ENCODE measurements at places on chromosomes 16 and 17. TPM values are rescaled to one million over a fixed set of nuclear protein-coding genes. Genes with fewer than 3 reads are reported as not detected.

The KRT25 gene
- total RNA-seq = not detected

The MSRB1 gene
- 9.3 TPM for total RNA-seq

DNA sequence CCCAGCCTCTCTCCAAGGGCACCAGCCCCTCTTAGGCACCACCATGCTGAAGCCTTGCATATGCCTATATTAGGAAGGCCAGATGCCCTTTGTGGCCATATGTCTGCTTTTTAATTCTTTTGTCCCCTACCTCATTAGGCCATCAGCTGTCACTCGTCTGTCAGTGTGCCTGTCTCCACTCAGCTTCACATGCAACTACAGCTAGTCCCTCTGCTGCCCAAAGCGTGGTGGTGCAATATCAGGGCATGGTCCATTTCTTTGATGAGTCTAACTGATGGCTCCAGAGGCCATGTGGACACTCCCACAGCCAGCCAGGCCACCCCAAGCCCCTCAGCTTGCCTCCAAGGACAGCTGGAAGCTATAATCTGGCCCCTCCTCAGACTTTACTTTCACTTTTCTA, 36.3 kb downstream of the MYO18A start:
- no peak overlapping the region for H3K27ac ChIP-seq
- no peak overlapping the region for H3K4me3 ChIP-seq
- no peak for DNase-seq
- H3K27me3 ChIP-seq = no peaks in the 10 kb centered on the region
- H3K4me1 ChIP-seq = peaks cover 49% of the 10 kb centered on the region
- no peaks in the 10 kb centered on the region for H3K36me3 ChIP-seq

- DNase-seq = no peak
- H3K27ac ChIP-seq = no peak overlapping the region
- H3K27me3 ChIP-seq = no peaks in the 10 kb centered on the region
- no peak overlapping the region for H3K4me3 ChIP-seq
- H3K36me3 ChIP-seq = peaks cover 21% of the 10 kb centered on the region
Measured at GRCh38 chr16:28561557-28562187, 8.0 kb downstream of the SGF29 start.

- peaks cover 27% of the 10 kb centered on the region for H3K4me1 ChIP-seq
- DNase-seq = peak; percentile 46
- no peaks in the 10 kb centered on the region for H3K27me3 ChIP-seq
- H3K36me3 ChIP-seq = no peaks in the 10 kb centered on the region
- H3K27ac ChIP-seq = no peak within 1 kb of the TSS
- no peak within 1 kb of the TSS for H3K4me3 ChIP-seq
Measured at GRCh38 chr17:83079352-83079747, at the start of gene METRNL. Gene METRNL, plus strand, starts transcription at chr17:83079609. Its CDS starts 207 bp downstream, at chr17:83079816.

The IGSF6 gene
- 5.1 TPM for total RNA-seq

The NECAB2 gene
- total RNA-seq = not detected

GRCh38 chr17:77146246-77146632, 5.5 kb downstream of the SEC14L1 start:
- peaks cover 45% of the 10 kb centered on the region for H3K4me1 ChIP-seq
- no peaks in the 10 kb centered on the region for H3K36me3 ChIP-seq
- H3K27me3 ChIP-seq = no peaks in the 10 kb centered on the region
- H3K27ac ChIP-seq = no peak overlapping the region
- DNase-seq = no peak

The ELMO3 gene
- 10.1 TPM for total RNA-seq

The TSR3 gene
- 38.1 TPM for total RNA-seq

The DCTN5 gene
- total RNA-seq = 60.2 TPM

- H3K27me3 ChIP-seq = no peaks in the 10 kb centered on the region
- H3K4me1 ChIP-seq = no peaks in the 10 kb centered on the region
- no peak for DNase-seq
Measured at GRCh38 chr17:35738519-35739133, 7.2 kb downstream of the RASL10B start.

- H3K27ac ChIP-seq = peak overlapping the region; percentile 65
- H3K4me3 ChIP-seq = no peak overlapping the region
- no peaks in the 10 kb centered on the region for H3K27me3 ChIP-seq
- peaks cover 42% of the 10 kb centered on the region for H3K4me1 ChIP-seq
- peak; percentile 83 for DNase-seq
Measured at GRCh38 chr17:30332057-30332542, 1.8 kb downstream of the TMIGD1 start.

DNA sequence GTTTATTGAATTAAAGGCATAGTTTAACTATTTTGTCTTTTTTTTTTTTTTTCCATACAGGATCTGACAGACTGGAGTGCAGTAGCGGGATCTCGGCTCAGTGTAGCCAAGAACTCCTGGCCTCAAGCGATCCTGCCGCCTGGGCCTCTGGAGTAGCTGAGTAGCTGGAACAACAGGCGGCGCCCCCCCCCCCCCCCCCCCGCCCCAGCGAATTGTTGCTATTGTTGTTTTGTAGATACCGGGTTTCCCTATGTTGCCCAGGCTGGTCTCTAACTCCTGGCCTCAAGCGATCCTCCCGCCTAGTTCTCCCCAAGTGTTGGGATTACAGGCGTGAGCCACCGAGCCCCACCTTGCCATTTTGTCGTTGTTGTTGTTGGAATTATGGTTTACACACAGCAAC, 1.3 kb upstream of the CENPV start:
- H3K4me1 ChIP-seq = peaks cover 12% of the 10 kb centered on the region
- no peak overlapping the region for H3K27ac ChIP-seq
- H3K27me3 ChIP-seq = no peaks in the 10 kb centered on the region
- no peak for DNase-seq
- no peaks in the 10 kb centered on the region for H3K36me3 ChIP-seq
- no peak overlapping the region for H3K4me3 ChIP-seq

DNA sequence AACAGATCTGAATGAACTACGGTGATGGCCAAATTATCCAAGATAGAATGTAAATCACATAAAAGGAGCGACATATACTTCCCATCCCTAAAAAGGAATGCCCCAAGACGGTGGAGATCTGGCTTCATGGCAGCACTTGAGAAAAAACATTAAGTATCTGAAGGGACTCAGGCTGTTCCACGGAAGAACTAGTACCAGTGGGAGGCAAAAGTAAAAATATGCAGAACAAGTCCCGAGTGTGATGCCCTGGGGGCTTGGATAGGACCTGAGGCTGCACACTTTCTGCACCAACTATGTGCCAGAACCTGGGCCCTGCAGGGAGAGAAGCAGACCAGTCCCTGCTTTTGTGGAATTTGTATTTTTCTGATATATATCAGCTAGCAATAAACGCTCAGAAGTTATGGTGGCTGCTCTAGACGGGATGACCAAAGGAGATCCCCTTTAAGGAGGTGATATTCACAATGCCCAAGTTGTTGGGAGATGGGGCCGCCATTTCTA, 539 bp upstream of the CKLF start:
- peak overlapping the region; percentile 76 for H3K4me3 ChIP-seq
- H3K36me3 ChIP-seq = no peaks in the 10 kb centered on the region
- DNase-seq = no peak
- peak overlapping the region; percentile 72 for H3K27ac ChIP-seq
- H3K27me3 ChIP-seq = no peaks in the 10 kb centered on the region

DNA sequence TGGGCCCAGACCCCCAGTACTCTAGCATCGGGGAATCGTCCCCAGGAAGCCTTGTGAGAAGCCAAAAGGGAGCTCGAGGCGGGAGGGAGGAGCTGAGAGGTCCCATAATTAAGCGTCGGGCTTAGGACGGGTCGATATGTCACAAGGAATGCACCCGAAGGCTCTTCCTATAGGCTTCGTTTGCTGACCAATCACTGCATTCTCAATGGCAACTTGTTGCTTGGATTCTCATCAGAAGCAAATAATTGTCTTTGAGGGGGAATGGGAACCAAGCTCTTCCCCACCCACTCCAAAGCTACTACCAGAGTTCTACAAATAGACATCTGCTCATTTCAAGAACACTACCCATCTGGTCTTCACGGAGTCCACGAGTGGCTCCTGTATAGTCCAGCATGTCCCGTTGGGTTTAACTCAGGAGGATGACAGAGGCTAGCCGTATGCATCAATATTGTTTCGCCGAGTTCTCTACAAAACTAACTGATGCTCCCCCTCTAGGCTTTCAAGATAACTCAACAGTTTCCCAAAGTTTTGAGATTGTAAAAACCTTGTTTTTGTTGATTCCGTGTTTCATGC, 628 bp upstream of the BLMH start:
- H3K27ac ChIP-seq = peak overlapping the region; percentile 68
- H3K4me3 ChIP-seq = peak overlapping the region; percentile 53

GRCh38 chr16:88014954-88015805, 63.9 kb downstream of the BANP start:
- peaks cover 20% of the 10 kb centered on the region for H3K36me3 ChIP-seq
- DNase-seq = no peak
- no peak overlapping the region for H3K27ac ChIP-seq
- no peaks in the 10 kb centered on the region for H3K4me1 ChIP-seq

The PDIA2 gene
- not detected for total RNA-seq

DNA sequence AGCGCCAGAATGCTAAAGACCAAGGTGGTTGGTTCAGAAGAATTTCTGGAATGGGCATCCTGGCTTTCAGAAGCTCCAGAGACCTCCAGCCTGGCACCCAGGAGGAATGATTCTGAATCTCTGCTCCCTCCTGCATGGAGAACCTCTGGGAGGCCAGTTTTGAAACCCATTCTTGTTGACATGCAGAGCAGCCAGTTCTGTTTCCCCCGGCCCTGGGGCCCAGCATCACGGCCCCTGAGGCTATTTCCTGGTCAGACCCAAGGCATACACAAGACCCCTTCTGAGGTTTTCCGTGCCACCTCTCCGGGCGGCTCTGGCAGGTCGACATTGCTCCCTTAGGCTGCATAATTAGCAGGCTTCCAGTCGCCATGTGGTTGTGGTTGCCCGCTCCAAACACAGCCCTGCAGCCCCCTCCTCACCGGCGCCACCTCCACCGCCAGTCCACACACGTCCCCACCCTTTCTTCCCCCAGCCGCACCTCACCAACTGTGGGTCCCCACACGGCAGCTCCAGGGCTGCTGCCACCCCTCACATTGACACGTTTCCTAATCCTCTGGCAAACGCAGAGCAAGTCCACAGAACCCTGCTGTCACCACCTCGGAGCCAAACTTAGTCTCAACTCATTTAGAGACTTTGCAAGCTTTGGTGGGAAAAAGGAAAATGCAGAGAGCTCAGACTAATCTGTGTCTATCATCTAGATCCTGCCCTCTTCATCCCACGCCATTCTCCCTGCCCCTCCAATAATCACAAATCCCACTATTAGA, 367.1 kb downstream of the SOX9 start:
- H3K4me1 ChIP-seq = no peaks in the 10 kb centered on the region
- no peak overlapping the region for H3K4me3 ChIP-seq
- H3K27ac ChIP-seq = no peak overlapping the region
- H3K27me3 ChIP-seq = no peaks in the 10 kb centered on the region
- no peaks in the 10 kb centered on the region for H3K36me3 ChIP-seq

The IGF2BP1 gene
- total RNA-seq = not detected

DNA sequence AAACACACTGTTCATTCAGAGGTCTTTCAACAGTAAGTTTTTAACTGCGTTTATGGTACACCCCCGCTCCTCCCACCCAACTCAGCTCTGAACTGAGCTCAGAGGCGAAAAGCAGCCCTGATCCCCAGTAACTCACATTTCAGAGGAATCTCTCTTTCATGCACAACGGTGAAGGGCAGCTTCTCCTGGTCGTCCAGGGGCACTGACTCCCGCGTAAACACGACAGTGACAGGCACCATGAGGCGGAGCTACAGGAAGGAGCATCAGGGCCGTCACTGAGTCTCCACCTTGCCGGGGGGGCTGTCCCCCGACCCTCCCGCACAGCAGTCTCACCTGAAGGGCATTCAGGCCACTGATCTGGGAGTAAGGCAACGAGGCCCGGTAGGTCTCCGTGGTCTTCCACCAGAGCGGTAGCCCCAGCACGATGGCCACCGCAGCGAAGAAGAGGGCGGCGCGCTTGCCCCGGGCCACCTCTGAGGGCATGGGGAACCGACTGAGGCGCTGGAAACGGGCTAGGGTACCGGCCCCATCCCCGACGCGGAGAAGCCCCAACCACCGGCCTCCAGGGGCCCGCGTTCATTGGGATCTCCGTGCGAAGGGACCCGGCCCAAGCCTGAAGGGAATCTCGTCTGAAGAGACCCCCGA, 486 bp downstream of the PIGS start:
- peak overlapping the region; percentile 93 for H3K4me3 ChIP-seq
- no peaks in the 10 kb centered on the region for H3K27me3 ChIP-seq
- H3K36me3 ChIP-seq = no peaks in the 10 kb centered on the region
- peak; percentile 49 for DNase-seq
- peak overlapping the region; percentile 79 for H3K27ac ChIP-seq

The TMEM204 gene
- total RNA-seq = 125 TPM

The NDE1 gene
- total RNA-seq = 128 TPM

DNA sequence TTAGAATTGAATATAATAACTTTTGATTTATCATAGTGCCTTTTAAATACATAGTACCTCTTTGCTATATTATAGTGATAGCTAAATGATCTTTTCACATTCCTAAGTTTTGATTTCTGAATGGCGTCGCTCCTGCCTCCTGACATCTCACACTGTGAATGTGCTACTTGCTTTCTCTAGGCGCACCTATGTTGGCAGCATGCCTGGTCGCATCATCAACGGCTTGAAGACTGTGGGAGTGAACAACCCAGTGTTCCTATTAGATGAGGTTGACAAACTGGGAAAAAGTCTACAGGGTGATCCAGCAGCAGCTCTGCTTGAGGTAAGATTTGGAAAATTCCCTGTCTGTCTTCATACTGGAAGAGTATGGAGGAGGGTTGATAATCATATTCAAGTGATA, 29.8 kb upstream of the ABCC11 start:
- no peak for DNase-seq
- H3K27me3 ChIP-seq = no peaks in the 10 kb centered on the region
- H3K4me3 ChIP-seq = no peak overlapping the region
- H3K27ac ChIP-seq = no peak overlapping the region
- H3K4me1 ChIP-seq = no peaks in the 10 kb centered on the region

GRCh38 chr16:77207030-77207429, 7.8 kb downstream of the SYCE1L start:
- no peak for DNase-seq
- no peak overlapping the region for H3K4me3 ChIP-seq
- no peaks in the 10 kb centered on the region for H3K27me3 ChIP-seq
- H3K4me1 ChIP-seq = no peaks in the 10 kb centered on the region
- H3K36me3 ChIP-seq = no peaks in the 10 kb centered on the region
- H3K27ac ChIP-seq = no peak overlapping the region

The MT1E gene
- total RNA-seq = not detected

The RCVRN gene
- not detected for total RNA-seq

The CACNA1H gene
- 2.1 TPM for total RNA-seq

GRCh38 chr17:28105501-28105900, 63.0 kb downstream of the NLK start:
- no peak for DNase-seq
- H3K27me3 ChIP-seq = no peaks in the 10 kb centered on the region

GRCh38 chr17:337866-338265, 14.7 kb downstream of the RPH3AL start:
- H3K27me3 ChIP-seq = no peaks in the 10 kb centered on the region
- DNase-seq = no peak
- H3K4me3 ChIP-seq = no peak overlapping the region
- no peak overlapping the region for H3K27ac ChIP-seq
- no peaks in the 10 kb centered on the region for H3K36me3 ChIP-seq

The SEPTIN12 gene
- not detected for total RNA-seq

GRCh38 chr17:29611351-29612093, 11.2 kb downstream of the CORO6 start:
- H3K27ac ChIP-seq = no peak overlapping the region
- no peaks in the 10 kb centered on the region for H3K27me3 ChIP-seq
- DNase-seq = no peak
- H3K4me3 ChIP-seq = no peak overlapping the region
- peaks cover 36% of the 10 kb centered on the region for H3K4me1 ChIP-seq

GRCh38 chr17:65219124-65219523, 82.0 kb downstream of the RGS9 start:
- DNase-seq = no peak
- no peaks in the 10 kb centered on the region for H3K27me3 ChIP-seq
- no peaks in the 10 kb centered on the region for H3K4me1 ChIP-seq
- H3K36me3 ChIP-seq = no peaks in the 10 kb centered on the region

GRCh38 chr16:9429646-9430330, 338.3 kb downstream of the HAPSTR1 start:
- H3K27me3 ChIP-seq = no peaks in the 10 kb centered on the region
- no peak overlapping the region for H3K27ac ChIP-seq
- DNase-seq = no peak

The OR3A2 gene
- total RNA-seq = 2.4 TPM
